ENCODE measurements at places on chromosomes 2 and 18.
A peak's percentile ranks its signal among the peaks of the same experiment; 100 is the strongest.

DNA sequence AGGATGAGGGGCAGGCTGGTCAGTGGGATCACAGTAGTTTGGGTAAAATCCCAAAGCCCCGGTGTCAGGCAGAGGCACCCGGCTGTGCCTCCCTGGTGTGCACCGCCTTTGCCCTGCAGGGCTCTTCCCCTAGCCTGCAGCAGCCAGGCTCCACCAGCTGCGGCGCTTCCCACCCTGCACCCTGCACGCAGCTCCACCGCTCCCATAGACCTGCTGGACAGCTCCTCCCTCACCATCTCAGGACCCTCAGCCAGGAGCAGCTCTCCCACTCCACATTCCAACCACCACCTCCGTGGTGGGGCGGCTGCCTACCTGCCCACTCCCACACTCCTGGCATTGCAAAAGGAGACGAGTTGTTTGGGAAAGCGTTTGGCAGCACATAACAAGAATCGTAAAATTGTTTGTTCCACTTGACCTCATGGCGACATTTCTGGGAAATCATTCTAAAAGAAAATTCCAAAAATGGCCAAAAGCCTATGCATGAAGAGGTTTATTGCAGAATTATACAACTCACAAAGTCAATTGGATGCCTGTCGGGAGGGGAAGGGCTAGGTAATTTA lies 287.4 kb upstream of the HDAC4 start:
- no peak for DNase-seq

GRCh38 chr2:144343145-144343544 lies 176.8 kb downstream of the ZEB2 start:
- DNase-seq = no peak

- peak; percentile 39 for DNase-seq
These were observed 189.4 kb upstream of the CWC22 start for GRCh38 chr2:180196419-180196977.

GRCh38 chr2:230781130-230781797 lies 68.6 kb downstream of the CAB39 start:
- peak; percentile 55 for DNase-seq

GRCh38 chr2:207772081-207772843 lies 2.6 kb upstream of the FZD5 start:
- DNase-seq = no peak

- no peak for DNase-seq
These were observed 149.2 kb downstream of the INSIG2 start for GRCh38 chr2:118237451-118237850.

DNA sequence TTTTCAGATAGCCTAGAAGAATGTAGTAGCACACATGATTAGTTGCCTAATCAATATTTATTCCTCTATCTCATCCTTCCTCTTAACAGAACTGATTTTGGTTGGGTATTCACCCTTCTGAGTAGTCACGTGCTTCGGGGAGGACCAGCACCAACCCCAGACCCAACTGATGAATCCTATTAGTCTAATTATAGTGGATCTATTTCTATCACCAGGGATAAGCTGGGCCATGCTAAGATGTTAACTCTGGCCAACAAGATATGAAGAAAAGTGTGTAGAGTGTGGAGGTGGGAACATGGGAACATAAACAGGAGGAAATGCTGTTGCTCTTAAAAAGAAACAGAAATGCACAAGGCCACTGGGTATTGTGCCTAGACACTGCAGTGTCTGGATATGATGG lies 119.9 kb downstream of the THADA start:
- no peak for DNase-seq

GRCh38 chr18:33914399-33914798 lies 310.3 kb downstream of the NOL4 start:
- DNase-seq = peak; percentile 67

DNA sequence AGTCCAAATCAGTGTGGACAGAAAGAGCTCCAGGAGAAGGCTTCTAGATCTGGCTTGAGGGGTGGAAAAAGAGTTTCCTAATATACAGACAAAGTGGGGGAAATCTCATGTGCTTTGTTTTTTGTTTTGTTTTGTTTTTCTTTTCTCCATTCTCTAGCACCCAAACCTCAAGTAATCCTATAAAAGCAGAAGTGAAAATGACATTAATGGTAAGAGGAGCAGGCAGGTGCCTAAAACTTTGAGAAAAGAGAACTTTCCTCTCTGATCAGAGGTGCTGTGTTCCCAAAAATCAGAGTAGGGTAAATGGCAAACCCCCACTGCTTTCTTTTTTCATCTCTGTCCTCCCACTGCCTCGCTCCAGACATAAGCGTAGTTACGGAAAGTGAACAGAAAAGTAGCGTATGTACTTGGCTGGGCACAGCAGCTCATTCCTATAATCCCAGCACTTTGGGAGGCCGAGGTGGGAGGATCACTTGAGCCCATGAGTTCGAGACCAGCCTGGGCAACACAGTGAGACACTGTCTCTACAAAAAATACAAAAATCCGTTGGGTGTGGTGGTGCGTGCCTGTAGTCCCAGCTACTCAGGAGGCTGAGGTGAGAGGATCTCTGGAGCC lies 77.8 kb downstream of the FAM161A start:
- no peak for DNase-seq

GRCh38 chr18:12816451-12816850 lies 67.6 kb downstream of the PTPN2 start:
- DNase-seq = no peak

GRCh38 chr2:218378053-218378452 lies 4.0 kb upstream of the SLC11A1 start:
- DNase-seq = no peak

DNA sequence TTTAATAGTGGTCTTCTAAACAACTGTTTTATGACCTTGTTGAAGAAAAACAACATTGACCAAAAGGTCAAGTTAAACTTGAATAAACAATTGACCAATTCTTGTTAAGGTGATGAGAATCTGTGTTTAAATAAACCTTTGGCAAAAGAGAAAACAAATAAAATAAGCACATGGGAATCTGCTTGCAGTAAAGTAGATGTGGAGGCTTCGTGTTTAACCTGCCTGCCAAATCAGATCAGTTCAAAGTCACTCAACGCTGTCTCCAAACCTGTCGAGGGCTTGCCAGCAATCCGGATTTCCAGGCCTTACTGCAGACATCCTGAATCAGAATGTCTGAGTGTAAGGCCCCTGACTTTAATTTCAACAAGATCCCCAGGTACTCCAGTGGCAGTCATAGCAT lies 55.1 kb upstream of the AQP4 start:
- no peak for DNase-seq

GRCh38 chr2:107062173-107062572 lies 176.2 kb upstream of the ST6GAL2 start:
- no peak for DNase-seq

GRCh38 chr2:12642859-12643258 lies 73.9 kb upstream of the TRIB2 start:
- no peak for DNase-seq

- DNase-seq = no peak
These were observed 75.7 kb downstream of the PIK3C3 start for GRCh38 chr18:42030586-42031182.

GRCh38 chr2:226831266-226831665 lies 4.6 kb upstream of the RHBDD1 start:
- no peak for DNase-seq

GRCh38 chr2:171629113-171629512 lies 58.2 kb upstream of the DYNC1I2 start:
- DNase-seq = no peak

- DNase-seq = no peak
These were observed 108.4 kb upstream of the SH3BP4 start for GRCh38 chr2:234843411-234843810.

- DNase-seq = peak; percentile 33
These were observed 1262.9 kb downstream of the SUCLG1 start for GRCh38 chr2:83196225-83196624.

DNA sequence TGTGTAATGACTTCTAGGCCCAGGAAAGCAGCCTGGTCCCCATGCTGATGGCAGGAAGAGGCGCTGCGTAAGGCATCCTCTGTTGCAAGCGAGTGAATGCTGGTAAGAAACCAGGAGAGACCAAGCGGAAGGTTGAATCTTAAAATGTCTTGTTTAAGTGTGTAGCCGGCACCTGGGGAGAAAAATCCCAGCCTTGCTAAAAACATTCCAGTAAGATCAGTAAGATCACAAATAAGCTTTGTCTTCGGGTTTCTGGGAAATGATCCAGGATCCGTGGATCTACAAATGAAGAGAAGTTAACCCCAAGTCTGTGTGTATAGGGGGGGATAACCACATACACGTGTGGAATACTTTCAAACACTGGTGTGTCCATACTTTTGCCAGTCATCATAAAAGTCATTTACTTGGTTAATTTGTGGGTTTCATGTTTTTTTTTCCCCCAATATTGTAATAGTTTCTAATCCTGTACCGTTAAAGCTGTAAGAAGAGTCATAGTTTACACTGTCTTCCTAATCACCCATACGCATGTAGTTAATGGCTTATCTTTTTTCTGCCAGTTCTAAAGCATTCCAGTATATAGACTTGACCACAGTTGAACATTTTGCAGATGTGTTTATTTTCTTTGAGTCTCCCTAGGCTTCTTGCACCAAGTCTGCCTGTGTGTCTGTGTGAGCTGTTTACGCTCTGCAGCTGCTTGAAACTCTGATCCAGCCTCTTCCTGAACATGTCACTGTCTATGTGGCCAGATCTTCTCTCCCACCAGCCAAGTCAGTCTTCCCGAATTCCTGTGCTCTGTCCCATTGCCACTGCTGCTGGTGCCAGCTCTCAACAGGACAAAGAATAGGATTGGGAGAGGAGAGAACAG lies 135.9 kb upstream of the ARL4C start:
- peak; percentile 11 for DNase-seq

GRCh38 chr2:189624648-189625355 lies 36.5 kb upstream of the ASNSD1 start:
- DNase-seq = peak; percentile 23

GRCh38 chr2:146321175-146321574 lies 1523.7 kb upstream of the ACVR2A start:
- no peak for DNase-seq

DNA sequence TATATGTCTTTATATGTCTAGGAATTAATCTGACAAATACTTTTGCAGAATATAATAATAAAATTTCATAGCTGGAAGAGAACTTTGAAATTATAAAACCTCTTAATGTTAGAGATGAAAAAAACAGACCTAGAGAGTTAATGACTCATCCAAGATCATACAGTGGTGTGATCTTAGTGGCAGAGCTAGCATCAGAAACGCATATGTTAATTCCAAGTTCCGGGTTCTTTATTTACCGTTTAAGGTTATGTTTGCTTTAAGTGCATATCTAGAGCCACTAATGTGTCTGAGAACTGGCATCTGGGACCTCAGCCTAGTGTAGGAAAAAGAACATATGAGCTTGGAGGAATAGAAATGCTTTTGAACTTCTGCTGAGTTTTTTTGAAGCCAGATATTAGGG lies 24.3 kb downstream of the CERS6 start:
- DNase-seq = no peak

- DNase-seq = no peak
These were observed 353.8 kb downstream of the INSIG2 start for GRCh38 chr2:118442046-118442445.

- no peak for DNase-seq
These were observed 394.8 kb downstream of the PID1 start for GRCh38 chr2:228876276-228876675.

- peak; percentile 17 for DNase-seq
These were observed 110.6 kb upstream of the ACVR1 start for GRCh38 chr2:157986761-157987160.

DNA sequence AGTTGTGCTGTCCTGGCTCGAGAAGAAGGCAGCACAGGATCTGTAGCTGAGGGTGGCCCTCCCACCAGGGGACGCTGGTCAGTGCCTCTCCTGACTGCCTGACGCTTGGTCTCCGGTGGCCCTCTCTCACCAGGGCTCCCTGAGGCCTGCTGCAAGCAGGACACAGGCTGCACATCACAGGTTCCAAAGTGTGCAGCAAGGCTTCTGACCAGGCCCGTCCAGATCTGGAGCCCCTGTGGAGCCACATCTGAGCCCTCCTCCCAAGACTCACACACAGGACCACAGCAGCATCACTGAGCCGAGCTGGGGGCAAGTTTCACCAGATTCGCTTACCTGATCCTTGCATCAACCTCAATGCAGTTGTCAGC lies 12.1 kb downstream of the AMER3 start:
- no peak for DNase-seq

DNA sequence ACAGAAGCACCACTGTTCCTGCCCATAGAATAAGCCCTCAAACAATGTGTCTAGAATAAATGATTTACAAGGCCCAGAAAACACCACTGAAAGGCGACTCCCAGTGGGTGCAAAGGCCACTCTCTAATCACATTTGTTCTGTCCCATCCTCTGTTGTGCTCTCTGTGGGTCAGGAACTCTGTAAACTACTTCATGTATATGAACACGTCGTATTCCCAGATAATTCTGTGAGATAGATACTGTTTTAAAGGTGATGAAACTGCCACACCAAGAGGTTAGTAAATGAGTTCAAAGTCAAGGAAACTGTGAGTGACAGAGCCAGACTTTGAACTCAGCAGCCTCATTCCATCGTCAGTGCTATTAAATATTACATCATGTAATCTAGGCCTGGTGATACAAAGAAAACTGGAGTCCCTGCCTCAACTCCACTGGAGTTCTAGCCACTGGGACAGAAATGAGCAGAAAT lies 269.7 kb upstream of the DCC start:
- no peak for DNase-seq

DNA sequence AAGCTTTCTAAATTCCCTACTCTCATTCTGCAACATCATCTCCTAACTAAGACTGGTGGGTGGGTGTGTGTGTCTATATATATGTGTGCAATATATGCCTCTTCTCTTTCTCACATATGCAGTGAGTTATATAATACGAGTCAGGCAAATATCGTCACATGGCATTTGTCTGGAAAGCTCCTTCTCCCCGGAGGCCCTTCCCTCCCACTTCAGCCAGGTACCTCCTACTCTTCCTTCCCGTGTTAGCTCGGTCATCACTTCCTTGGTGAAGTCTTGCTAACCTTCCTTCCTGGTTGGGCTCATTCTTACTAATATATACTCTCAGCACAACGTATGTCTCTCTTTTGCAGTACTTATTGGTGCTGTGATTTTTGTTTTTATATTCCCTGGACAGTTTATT lies 66.4 kb upstream of the NCK2 start:
- DNase-seq = no peak

GRCh38 chr2:235642446-235643098 lies 148.7 kb downstream of the AGAP1 start:
- DNase-seq = peak; percentile 42

DNA sequence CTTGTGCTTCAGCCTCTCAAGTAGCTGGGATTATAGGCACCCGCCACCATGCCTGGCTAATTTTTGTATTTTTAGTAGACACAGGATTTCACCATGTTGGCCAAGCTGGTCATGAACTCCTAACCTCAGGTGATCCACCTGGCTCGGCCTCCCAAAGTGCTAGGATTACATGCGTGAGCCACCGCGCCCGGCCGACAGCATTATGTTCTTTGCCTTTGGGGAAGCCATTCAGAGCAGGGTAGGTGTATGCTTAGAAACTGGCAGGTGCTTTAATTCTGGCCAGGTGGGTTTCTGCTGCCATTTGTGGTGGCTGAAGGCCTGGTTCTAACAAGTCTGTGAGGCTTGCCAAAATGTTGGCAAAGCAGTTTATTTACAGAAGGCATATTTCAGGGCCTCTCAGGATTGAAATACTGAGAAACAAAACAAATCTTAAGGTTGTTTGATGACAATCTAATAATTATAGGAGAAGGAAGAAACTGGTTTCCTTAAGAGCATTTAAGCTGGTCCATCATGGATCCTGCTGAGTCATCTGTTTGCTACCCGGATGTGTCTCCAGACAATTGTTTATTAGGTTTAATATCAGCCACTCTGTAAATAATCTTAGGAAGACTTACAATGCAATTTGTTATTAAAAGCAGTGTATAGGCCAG lies 16.0 kb downstream of the SLC20A1 start:
- no peak for DNase-seq
